ENCODE measurements at places on chromosomes 2 and 18.

DNA sequence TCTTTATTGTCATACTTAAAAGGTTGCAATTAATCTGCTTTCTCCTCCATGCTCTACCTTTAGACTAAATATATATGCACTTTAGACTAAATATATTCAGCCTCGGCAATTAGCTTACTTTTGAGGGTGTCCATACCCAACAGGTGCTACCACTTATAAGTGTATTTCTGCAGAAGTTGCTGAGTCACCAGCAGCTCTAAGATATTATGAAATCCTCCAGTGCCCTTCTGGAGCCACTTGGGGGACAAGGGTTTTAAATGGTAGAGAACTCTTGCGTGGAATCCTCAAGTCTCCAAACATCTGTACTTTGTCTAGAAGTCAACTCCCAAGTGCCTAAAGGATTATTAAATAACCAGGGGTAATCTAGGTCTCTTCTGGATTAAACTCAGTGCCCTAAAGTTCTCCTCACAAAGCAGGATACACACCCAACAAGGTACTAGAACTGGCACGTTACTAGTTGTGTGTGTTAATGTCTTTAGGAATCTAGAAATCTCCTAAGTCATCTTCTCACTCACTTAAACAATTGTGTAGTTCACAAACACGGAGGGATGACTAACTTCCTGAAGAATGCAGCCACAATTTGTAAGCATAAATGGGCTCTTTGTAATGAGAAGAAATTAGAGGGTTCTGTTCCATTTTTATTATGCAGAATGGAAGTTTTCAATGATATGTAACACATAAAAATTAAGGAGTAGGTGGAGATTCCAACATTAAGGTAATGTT, 159.7 kb downstream of the CD226 start:
- no peak for DNase-seq

DNA sequence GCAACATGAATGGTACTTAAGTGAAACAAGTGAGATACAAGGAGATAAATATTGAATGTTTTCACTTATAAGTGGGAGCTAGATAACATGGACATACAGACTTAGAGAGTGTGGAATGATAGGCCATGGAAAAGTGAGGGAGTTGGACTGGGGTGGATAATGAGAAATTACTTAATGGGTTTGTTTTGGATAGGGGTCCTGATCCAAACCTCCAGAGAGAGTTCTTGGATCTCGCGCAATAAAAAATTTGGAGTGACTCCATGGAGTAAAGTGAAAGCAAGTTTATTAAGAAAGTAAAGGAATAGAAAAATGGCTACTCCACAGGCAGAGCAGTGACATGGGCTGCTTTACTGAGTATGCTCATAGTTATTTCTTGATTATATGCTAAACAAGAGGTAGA, 508.9 kb downstream of the CNTNAP5 start:
- no peak for DNase-seq

- DNase-seq, result no peak
Measured at GRCh38 chr2:54332386-54332785, 76.4 kb upstream of the TSPYL6 start.

DNA sequence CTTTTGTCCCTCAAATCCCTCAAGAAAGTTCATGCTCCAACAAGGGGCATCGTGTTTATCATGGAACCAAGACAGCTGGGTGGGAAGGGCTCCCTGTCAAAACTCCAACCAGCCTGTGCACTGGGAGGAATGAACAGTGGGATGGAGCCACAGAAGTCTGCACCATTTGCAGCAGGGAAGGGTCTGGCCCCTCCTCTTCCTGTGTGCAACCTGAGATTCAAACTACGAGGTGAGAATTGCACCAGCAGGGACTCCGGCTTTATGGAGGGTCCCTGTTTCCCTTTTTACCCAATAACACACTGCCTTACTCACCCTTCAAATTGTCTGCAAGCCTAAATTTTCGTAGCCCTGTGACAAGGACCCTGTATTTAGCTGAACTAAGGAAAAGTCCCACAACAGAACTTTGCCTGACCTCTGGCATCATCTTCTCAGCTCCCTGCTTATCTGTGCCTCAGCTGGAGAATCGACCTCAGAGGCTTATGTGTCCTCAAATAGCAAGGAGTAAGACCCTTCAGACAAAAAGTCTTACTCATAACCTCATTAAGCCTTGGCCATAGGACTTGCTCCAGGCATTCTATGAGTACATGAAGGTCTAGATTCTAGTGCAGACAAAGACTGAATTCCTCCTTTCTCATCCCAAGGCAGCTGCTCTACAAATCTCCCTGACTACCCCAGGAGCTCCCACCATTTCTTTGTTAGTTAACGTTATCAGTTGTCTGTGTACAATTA, 178.3 kb upstream of the SERPINE2 start:
- DNase-seq, result no peak

DNA sequence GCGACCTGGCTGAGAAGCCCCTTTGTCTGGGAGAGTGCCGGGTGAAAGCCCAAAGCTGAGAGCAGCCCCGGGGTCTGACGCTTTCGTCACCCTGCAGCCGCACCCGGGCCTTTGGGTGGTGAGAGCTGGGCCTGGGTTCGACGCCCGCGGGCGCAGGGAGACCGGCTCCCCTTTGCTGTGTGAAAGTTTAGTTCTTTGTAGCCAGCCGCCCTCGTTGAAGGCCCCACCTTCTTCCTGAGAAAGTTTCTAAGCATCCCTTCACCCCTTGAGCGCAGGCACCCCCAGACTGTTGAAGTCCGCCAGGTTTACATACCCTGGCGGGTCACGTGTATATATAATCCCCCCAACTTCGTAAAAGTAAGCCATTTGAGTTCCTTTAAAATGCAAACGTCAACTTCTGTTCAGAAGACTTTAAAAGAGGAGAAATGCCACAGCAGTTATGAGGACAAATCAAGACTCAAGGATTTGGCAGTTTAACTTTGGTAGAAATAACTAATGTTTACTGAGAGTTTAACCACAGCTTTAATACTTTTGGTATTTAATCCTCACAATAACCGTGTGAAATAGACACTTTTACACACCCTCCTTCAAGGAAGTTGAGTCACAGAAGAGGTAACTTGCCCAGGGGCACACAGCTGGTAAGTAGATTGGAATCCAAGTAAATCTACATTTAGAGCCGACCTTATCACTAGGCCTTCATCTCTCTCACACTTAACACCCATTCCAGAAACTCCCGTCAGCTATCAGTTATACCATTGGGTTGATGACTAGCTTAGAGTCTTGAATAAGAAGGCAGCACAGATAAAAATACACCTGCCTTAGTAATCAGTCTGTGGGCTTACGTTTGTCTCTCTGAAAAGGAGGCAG, 1.1 kb upstream of the MBOAT2 start:
- DNase-seq, result no peak

- DNase-seq, result no peak
Measured at GRCh38 chr18:37484983-37485834, 80.4 kb downstream of the CELF4 start.

- DNase-seq, result no peak
Measured at GRCh38 chr2:180778291-180778690, 202.1 kb upstream of the UBE2E3 start.

DNA sequence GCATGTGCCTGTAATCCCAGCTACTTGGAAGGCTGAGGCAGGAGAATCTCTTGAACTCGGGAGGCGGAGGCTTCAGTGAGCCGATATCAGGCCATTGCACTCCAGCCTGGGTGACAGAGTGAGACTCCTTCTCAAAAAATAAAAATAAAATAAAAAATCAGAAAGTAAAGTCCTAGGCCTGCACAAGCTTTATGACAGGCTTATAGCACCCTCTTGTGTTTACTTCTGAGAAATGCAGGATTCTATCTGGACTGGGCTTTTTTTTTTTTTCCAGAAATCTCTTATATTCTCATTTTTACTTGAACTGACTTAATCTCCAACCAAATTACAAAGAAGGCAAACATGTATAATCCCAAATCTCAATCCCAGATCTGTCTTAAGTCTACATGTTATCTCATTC, 26.1 kb upstream of the REG3G start:
- DNase-seq, result no peak

DNA sequence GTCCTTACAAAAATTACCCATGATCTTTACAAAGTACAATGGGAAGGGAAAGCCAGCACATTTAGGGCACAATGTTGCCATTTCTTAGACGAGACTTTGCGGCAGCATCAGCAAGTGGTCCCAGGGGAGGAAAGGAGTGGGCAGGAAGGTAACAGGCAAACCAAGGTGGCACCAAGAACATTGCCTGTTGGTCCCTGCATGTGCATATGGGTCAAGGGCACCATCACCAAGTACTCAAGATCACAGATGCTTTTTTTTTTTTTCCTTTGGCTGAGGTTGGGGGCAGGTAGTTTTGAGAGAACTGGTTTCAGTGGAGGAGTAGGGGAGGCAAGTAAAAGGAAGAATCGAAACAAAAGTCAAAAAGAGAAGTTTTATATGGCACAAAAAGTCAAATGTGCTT, 752 bp upstream of the CYTIP start:
- no peak for DNase-seq

DNA sequence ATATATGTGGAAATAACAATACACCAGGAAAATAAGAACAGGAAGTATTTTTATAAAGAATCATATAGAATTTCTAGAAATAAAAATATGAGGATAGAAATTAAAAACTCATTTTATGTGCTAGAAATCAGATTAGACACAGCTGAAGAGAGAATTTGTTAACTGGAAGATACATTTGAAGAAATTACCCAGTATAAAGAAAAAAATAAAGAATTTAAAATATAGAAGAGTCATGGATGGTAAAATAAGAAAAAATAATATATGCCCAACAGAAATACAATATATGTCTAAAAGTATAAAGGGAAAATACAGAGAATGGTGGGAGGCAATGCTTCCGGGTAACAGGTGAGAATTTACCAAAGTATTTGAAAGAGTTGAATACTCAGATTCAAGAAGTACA, 539.9 kb downstream of the NR4A2 start:
- no peak for DNase-seq

- DNase-seq, result no peak
Measured at GRCh38 chr18:49548229-49548636, 13.6 kb upstream of the LIPG start.

- DNase-seq, result no peak
Measured at GRCh38 chr18:46152808-46153617, 48.8 kb downstream of the HAUS1 start.

DNA sequence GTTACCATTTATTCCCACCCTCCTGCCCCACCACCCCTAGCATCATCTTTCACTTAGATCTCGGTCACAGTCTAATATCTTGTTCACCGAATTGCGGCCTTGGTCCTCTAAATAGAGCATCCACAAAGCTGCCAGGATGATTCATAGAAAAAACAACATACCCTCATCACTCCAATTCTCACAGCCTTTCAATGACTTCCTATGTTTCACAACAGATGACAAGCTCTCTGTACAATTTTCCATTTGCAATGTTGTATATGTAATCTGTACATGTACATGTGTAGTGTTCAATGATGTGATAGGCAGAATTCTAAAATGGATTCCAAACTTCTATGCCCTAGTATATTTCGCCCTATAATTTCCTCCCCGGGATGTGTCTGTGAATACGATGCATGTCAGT, 675.6 kb upstream of the CELF4 start:
- no peak for DNase-seq

- no peak for DNase-seq
Measured at GRCh38 chr2:215811409-215812345, 201.7 kb downstream of the MREG start.

DNA sequence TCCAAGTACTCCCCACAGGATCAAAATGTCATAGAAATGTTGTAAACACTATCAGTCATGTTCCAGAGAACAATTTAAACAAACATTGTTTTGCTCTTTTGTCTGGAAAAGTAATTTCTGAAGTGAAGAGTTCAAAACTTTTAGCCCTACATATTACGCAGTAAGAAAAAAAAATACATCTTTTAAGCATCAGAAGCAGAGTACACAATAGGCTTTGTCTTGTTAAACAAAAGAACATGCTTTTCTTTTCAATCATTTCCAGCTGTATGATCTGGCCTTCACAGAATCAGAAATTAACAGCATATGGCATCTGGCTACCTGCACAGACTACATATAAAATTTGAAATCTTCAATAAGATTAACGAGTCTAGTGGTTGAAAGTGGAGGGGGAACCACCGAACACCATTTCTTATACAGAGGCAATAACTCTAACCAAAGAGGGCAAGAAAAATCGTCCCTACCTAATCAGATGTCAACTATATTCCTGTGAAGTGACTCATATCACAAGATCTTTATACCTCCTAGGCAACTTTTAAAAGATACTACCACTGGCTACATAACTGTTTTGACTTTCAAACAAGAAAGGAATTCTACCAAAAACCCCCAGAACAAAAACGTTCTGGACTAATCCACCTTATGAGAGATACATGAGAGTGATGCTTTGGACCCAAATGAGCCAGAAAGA, 149.3 kb downstream of the EXOC6B start:
- no peak for DNase-seq

DNA sequence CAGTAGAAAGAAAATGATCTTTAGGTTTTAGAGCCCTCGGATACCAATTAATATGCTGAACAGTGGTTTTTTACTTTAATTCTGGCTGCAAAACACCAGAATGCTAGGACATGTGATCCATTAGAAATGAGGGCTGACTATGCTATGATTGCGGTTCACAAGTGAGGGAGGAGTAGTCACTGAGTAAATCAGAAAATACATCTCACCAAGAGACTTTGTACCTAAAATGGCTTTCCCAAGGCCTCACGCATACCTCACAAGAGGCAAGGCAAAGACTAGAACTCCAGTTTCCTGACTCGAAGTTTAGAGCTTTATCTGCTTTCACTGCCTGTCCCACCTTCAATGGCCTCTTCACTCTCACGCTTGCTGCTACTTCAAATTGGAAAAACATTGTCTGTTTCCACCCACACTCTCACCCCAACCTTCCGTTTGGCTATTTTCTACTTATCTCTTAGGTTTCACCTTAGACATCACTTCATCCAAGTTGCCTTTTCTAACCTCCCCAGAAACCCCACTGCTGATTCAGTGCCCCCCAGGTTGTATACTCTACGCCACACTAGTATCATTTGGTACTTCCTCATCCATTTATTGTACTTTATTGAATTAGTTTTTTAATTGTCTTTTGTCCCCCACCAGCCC, 5.1 kb upstream of the MBD2 start:
- no peak for DNase-seq

GRCh38 chr2:196427986-196428634, 211.4 kb upstream of the CCDC150 start:
- DNase-seq, result no peak

- no peak for DNase-seq
Measured at GRCh38 chr18:76474824-76475223, 20.2 kb downstream of the ZNF516 start.

GRCh38 chr2:171247741-171248662, 87.3 kb upstream of the TLK1 start:
- DNase-seq, result no peak

DNA sequence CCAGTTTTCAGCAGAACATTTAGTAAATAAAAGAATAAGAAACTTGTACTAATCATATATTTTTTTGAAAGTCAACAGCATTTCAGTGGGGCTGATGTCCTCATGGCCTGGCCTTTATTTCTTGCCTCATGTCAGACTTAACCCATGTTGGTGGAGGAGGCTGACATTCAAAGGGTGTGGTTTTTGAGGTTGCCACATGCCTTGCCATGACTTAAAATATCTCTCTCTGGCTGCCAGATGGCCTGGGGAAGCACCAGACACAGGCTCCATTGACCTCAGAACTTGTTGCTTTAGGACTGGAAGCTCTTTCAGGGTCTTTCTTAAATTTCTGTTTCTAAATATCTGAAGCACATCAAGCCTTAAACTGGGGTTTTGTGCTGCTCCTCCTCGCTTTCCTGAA, 32.5 kb upstream of the CD28 start:
- no peak for DNase-seq

GRCh38 chr2:62267696-62268095, 71.8 kb downstream of the B3GNT2 start:
- no peak for DNase-seq

- DNase-seq, result no peak
Measured at GRCh38 chr2:164046040-164046439, 310.2 kb upstream of the FIGN start.

GRCh38 chr2:133063775-133064174, 393.8 kb upstream of the LYPD1 start:
- peak; percentile 13 for DNase-seq

All from pancreas (tissue), 10 donors.